ENCODE measurements at places on chromosomes 7 and 10.
A peak's percentile ranks its signal among the peaks of the same experiment; 100 is the strongest.

GRCh38 chr10:118965645-118966044 is 63.9 kb upstream of the NANOS1 start:
- DNase-seq = no peak

GRCh38 chr10:51100221-51100620 is 25.9 kb downstream of the PRKG1 start:
- no peak for DNase-seq

DNA sequence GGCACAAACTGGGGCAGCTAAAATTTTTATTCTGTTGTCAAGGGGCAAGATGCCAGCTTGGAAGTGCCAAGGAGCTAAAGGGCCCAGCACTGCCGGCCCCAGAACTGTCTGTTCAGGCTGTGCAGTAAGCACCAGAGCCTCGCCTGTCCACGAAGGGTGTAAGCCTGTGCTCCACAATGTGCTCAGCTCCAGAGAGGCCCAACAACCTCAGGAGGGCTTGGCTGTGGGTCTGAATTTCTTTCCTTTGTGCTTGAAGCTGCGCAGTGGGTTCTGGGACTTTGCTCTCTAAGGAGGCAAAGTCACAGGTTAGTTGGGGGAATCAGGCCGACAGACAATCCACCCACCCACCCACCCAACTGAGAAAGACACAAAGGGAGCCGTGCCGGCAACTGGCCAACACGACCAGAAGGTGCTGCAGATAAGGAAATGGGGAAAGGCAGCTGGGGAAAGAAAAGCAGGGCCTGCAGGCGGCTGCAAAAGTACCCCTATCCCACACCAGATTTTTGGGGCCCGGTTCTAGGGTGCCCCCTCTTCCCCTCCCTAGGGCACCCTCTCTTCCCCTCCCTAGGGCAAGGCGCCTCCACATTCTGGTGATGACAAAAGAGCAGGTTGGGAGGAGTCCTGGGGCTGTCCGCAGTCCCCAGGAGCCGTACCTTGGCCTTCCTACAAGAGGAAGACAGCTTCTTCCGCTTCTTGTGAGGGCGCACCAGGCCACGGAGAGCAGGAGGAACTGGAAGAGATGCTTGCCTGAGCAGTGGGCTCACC is 7.7 kb downstream of the DDX56 start:
- DNase-seq = no peak

DNA sequence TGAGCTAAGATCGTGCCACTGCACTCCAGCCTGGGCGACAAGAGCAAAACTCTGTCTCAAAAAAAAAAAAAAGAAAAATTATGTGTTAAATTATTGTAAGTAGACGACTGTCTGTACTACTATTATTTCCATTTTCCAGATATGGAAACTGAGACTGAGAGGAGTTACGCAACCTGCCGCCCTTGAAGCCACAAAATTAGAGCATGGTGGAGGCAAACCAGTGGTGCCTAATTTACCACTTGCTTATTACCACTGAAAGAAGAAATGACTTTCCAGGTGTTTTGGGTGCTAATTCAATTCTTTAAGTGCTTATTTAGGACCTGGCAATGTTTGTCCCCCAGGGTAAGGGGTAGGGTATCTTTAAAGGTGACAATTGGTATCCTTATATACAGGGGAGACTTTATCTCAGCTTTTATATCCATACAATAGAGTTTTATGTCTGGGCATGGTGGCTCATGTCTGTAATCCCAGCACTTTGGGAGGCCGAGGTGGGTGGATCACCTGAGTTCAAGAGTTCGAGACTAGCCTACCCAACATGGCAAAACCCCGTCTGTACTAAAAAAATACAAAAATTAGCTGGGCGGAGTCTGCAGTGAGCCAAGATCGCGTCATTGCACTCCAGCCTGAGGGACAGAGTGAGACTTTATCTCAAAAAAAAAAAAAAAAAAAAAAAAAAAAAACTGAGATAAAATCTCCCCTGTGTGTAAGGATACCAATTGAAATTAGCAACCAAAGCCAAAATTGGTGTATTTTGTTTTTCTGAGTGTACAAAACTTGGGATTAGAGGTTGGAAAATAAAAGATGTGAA is 16.6 kb upstream of the CAMK1D start:
- no peak for DNase-seq

DNA sequence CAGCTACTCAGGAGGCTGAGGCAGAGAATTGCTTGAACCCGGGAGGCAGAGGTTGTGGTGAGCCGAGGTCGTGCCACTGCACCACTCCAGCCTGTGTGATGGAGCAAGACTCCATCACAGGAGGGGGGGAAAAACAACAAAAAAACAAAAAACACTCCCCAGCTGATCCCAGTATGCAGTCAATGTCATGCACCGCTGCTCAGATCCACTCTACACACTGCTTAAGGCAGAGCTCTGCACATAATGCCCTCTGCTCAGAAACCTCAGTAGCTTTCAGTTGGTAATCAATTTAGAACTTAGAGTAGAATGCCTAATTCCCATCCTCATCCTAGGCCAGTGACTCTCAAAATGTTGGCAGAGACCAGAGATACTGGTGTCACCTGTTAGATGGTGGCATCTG is 43.9 kb downstream of the PDSS1 start:
- no peak for DNase-seq

DNA sequence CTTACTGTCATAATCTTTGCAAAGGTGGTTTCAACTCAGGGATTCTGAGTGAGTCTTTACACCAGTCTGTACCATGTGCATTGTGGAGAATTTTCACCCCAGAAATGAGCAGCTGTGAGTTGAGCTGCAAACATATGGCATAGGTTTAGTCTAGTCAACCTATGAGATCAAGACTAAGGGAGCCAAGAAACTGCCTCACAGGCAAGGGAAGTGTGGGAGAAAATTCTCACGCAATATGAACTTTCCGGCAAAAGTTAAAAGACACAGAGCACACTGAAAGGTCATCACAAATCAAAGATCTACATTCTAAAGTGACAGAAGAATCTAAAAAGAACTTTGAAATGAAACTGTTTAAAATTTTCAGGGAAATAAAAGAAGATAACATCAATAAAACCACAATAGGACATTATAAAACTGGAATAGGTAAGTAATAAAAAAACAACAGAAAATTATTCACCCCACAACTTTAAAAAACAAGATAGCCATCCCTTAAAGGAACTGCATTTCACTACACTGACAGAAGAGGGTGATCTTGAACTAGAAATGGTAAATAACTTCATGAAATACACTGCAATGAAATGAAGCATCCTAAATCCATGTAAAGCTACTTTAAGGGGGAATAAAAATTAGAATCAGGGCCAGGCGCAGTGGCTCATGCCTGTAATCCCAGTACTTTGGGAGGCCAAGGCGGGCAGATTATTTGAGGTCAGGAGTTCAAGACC is 63.5 kb downstream of the LGI1 start:
- DNase-seq = no peak

GRCh38 chr7:151448261-151449252 is 8.6 kb upstream of the CRYGN start:
- peak; percentile 39 for DNase-seq

DNA sequence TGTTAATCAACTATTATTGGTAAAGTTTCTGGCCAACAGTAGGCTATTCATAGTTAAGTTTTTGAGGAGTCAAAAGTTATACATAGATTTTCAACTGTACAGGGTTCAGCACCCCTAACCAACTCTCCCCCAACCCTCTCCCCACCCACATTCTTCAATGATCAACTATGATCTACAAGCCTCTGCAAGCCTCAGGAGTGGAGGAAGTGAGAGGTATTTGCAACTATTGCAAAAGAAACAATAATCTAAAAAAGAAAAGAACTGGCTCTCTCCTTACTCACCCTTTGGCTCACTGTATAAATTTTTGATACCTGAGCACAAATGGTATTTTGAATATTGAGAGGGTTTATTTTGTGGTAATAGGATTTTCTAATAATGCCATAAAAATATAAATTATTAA is 179.8 kb downstream of the IPMK start:
- DNase-seq = no peak

DNA sequence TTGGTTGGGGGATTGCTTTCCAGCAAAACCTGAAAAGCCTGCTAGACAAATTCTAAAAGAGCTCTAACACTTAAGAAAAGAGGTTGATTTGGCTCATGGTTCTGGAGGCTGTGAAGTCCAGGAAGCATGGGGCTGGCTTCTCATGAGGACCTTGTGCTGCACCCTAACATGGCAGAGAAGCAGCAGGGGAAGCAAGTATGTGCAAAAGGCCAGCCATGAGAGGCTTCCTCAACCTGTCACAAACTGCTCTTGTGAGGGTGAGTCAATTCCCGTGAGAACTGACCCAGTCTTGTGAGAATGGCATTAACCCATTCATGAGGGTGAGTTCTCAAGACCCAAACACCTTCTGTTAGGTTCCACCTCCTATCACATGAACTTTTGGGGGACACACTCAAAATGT is 54.3 kb upstream of the IGFBP3 start:
- DNase-seq = no peak

- no peak for DNase-seq
Observed at GRCh38 chr7:140521421-140521820, 42.1 kb upstream of the MKRN1 start.

GRCh38 chr7:51019191-51019844 is 236.6 kb upstream of the GRB10 start:
- no peak for DNase-seq

DNA sequence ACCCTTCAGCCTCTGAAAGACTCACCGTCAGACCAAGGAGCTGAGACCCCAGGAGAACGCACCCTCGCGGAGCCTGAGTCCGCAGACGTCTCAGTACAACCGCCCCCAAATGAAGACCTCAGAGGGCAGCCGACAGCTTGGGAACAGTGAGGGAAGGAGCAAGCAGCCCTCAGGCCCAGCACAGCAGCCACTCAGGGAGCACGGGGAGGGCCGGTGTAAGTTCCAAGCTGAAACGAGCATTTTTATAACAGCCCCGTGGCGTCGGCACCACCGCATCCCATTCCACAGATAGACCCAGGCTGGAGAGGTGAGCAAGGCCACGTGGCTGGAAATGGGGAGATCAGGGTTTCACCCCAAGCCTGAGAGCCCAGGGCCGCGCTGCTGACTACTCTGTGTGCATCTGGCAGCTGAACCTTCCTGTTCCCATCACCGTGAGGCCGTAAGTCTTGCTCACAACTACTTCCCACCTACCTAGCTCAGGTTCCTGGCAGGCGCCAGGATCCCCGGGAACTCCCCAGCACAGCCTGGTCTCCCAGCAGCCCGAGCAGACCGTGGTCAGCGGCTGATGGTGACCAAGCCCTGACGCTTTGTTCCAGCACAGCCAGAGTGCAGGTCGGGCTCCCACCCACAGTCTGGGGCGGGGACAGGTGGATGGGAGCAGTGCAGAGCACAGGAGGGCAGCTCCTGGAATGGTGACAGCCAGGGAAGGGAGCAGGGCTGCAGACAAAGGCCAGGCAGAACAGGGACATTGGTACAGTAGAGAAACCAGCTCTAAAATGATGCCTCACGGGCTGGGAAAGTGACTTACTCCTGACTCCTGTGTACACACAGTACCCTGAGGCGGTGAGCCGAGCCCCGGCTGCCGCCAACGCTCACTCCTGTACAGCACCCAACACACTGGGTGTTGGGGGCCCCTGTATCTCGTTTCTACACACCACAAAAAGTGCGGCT is 6.1 kb upstream of the NOM1 start:
- DNase-seq = no peak

DNA sequence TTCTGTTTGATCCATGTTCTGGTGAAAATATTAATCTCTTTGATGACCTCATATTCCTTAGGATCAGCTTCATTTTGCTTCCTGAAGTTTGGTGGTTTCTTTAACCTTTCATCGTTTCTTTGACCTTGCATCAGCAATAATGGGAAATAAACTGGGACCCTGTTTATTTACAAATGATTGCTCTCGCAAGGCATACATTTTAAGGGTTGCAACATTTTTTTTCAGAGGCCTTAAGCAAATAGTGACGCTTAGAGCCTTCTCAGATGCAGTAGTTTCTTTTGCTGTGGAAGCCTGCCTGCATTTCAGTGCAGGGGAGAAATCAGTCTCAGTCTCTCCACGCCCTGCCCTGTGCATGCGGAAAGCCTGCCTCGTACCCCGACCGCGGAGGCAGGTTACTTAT is 139.1 kb upstream of the NPS start:
- no peak for DNase-seq

DNA sequence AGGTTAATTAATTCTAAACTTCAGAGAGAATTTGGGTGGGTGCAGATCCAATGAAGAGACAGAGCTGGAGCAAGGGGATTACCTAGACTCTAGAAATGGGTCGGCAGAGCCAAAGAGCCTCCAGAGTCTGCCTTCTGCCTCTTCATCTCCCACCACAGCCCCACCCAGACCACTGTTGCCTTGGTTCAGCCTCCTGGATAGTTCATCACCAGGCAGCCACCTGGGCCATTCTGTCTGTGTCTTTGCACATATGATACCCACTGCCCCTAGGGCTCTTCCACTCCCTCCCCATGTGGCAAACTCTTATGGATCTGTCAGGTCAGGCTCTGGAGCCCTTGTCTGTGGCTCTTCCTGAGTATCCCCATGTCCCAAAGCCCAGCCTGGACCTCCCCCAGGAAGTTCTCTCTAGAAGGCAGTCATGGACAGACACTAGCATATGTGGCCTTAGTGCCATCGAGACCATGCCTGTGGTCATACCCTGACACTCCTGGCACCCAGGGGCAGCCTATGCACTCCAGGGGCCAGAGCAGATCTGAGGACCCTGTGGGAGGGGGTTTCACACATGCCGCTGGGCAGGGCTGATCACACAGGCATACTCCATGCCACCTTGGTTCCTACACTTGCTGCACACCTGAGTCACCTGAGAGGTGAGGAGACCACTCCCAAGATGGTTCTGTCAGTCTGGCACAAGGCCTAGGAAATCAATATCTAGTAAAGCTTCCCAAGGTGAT is 41.6 kb downstream of the FRMPD2 start:
- no peak for DNase-seq

- no peak for DNase-seq
Observed at GRCh38 chr7:1914321-1914720, 244.2 kb downstream of the ELFN1 start.

GRCh38 chr7:121053219-121053618 is 64.7 kb downstream of the CPED1 start:
- DNase-seq = no peak

GRCh38 chr7:114293289-114294012 is 121.2 kb upstream of the FOXP2 start:
- DNase-seq = no peak

DNA sequence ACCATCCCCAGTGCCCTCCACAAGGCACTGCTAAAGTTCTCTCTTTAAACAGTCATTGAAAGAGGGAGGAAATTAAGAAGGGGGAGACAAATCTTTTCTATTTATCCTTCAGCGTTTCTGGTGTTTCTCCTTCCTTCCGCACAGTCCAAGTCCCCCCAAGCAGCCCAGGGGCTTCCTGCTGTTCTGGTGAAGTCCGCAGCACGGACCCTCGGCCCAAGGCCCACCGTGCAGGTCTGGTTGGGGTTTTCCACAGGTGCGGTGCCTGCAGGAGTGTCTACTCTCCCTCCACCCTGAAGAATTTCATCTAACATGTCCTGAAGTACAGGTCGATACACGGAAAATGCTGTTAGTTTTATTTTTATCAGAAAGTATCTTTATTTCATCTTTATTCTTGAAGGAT is 34.1 kb upstream of the KNDC1 start:
- no peak for DNase-seq

Data from stimulated activated CD8-positive, alpha-beta memory T cell treated with anti-CD3 and anti-CD28 coated beads, Interleukin-4, amount 100 ng/mL, for 4 hours (primary cell).